Cardiac muscle cell (in vitro differentiated cells and primary cell): ENCODE measurements at places on chromosomes 6 and 20.

- peak; percentile 82 for DNase-seq
These were observed 103.6 kb downstream of the PAX1 start for GRCh38 chr20:21808863-21809664.

GRCh38 chr6:110042670-110043296, 64.7 kb downstream of the GPR6 start:
- no peak for DNase-seq

DNA sequence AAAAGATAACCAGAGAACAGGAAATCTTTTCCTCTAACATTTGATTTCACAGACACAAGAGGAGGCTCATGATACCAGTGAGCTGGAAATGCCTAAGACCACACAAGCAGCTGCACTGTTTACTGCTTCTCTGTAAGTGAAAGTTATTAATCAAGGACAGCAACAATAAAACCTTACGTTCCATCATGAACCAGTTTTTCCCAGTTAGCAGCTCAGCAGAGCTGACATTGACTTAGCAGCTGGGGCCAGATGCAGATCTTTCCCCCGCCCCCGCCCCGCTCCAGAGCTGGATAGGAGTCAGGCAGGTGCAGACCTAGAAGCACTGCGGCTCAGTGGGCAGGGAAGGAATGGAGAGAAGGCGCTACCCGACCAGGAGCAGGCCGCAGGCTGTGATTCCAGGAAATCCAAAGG, 275.2 kb downstream of the GMDS start:
- peak; percentile 46 for DNase-seq

DNA sequence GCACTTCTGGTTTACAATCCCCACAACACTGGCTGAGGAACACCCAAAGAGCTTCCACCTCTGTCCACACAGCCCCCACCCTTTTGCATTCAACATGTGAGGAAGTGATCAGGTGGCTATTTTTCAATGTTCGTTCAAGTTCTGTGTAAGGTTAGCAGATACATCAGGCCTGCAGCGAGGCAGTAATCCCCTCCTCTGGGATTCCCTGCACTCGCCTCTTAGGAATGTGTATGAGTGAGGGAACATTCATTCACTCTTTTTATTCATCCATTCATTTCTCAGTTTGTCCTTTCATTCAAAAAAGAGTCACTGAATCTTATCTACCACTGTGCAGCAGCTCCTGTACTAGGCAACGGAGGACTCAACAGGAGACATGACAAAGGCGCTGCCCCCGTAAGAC, 236.4 kb upstream of the PRDM1 start:
- no peak for DNase-seq

- peak; percentile 94 for DNase-seq
These were observed at the start of gene TTPAL for GRCh38 chr20:44475694-44476560. Gene TTPAL (plus strand): TSS chr20:44475874. CDS start chr20:44480000, 4,126 bp downstream.

- DNase-seq: no peak
These were observed 100.7 kb upstream of the PTPN1 start for GRCh38 chr20:50409495-50409894.

GRCh38 chr6:2940010-2940850, 31.1 kb downstream of the SERPINB6 start:
- DNase-seq: no peak

- DNase-seq: no peak
These were observed 531.0 kb upstream of the AGPAT4 start for GRCh38 chr6:161804838-161805237.

- peak; percentile 78 for DNase-seq
These were observed 1.9 kb upstream of the BMP2 start for GRCh38 chr20:6765469-6766058.

DNA sequence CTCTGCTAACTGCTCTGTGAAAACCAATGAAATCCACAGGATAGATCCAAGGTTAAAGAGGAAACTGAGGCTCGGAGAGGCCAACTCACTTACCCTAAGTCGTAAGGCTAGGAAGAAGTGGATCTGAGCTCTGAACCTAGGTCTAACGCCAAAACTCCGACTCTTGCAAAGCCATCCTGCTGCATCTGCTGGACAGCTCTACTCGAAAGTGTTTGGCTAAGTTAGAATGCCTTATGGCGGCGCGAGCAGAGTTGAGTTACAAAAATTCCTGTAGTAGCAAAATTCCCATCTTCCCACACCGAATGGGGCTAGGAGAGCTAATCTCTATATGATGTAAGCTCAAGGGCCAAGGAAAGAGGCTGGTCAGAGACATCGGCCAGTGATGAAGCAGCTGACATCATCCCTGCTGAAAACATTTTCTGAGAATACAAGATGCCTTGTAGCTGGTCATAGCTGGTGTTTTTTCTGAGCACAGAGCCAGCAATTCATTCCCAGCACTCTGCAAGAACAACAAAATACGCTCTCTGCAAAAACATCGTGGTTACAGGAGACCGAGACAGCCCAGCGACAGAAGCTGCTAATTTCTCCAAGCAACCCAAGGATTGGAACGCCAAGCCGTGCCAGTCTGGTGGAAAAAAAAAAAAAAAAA, 1.8 kb downstream of the SPATA2 start:
- peak; percentile 31 for DNase-seq

DNA sequence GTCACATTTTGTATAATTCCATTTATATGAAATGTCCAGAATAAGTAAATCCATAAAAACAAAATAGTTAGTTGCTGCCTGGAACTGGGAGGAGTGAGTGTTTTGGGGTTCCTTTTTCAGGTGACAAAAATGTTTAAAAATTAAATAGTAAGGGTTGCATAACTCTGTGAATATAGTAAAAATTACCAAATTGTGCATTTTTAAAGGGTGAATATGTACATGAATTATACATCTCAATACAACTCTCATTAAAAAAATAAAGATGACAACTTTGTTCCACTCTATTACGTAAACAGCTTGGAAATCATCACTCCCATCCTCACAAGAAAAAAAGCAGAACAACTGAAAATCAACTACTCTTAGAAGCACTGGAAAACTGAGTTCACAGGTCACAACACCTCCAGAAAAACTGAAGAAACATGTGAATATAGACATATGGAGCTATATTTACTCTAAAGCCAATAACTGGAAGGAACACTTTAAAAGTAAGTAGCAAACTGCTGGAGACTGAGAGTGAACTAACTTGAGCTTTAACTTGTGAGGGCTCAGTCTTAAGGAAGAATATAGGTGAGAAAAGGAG, 40.0 kb downstream of the RANBP9 start:
- DNase-seq: no peak

DNA sequence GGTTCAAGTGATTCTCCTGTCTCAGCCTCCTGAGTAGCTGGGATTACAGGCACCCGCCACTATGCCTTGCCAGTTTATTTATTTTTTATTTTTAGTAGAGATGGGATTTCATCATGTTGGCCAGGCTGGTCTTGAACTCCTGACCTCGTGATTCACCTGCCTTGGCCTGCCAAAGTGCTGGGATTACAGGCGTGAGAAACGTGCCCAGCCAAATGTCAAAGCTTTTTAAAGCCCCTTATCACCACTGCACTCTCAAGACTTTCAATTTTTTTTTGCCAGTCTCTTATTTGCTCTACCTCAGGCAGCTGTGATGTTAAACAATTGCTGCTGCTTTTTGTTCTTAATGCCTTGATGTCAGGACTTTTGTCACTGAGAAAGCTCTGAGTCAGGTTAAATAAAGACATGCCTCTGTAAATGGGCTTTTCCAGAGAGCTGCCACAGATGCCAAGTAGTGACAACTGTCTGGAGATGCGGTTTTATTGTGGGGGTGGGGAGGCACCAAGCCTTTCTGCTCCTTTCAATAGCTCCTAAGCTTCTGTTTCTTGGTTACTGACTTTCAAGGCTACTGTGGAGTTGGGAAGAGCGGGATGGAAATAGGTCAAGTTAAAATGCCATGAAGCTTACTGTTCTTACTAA, 29.2 kb downstream of the RSPH3 start:
- DNase-seq: no peak

- DNase-seq: no peak
These were observed 154.1 kb downstream of the TMEM242 start for GRCh38 chr6:157169226-157169625.

GRCh38 chr20:3733119-3733995, 872 bp downstream of the HSPA12B start:
- no peak for DNase-seq

DNA sequence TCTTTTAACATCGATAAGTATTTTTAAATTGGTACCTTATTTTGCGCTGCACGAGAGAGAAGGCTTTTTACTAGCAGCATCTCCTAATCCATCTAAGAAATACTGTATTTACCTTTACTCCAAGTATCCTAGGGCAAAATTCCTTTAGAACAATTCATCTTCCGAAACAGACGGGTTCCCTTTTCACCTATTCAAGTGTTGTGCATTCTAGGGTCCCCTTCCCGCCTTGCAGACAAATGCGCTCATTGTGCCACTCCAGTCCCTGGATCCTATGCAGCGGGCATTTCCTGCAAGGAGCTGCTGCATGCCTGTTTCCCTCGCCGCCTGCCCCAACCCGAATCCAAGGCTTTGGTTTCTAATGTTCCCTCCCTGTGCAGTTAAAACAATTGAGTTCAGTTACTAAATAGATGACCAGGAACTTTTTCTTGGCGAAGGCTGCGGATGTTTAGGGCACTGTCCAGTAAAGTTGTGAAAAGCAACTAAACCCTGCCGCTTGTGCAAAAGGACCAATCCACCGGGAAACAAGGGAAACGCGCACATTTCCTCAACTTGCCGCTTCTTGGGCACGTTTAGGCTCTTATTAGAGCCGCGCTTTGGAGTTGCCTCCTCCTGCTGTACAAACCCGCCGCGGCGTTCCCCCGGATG, 556 bp upstream of the SCAF8 start:
- DNase-seq: peak; percentile 47

DNA sequence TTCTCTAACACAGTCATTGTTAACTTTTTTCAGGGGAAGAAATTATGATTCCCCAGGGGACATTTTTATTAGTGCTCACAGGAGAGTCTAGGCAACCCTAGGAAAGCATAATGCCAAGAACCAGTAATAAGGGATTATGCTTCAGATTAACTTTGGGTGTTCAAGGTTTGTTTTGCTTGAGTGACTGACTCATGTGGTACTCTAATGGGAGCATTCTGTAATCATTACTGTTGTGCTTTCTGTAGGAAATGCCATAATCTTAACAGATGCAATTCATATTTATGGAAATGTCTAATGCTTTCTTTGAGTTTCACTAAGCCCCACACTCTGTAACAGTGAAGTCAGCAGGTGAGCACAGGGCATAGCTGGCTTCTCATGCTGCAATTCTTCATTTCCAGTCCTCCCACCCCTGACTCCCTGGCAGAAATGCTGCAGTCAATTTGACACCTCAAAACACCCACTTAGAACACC, 263.4 kb upstream of the MAN1A1 start:
- no peak for DNase-seq

DNA sequence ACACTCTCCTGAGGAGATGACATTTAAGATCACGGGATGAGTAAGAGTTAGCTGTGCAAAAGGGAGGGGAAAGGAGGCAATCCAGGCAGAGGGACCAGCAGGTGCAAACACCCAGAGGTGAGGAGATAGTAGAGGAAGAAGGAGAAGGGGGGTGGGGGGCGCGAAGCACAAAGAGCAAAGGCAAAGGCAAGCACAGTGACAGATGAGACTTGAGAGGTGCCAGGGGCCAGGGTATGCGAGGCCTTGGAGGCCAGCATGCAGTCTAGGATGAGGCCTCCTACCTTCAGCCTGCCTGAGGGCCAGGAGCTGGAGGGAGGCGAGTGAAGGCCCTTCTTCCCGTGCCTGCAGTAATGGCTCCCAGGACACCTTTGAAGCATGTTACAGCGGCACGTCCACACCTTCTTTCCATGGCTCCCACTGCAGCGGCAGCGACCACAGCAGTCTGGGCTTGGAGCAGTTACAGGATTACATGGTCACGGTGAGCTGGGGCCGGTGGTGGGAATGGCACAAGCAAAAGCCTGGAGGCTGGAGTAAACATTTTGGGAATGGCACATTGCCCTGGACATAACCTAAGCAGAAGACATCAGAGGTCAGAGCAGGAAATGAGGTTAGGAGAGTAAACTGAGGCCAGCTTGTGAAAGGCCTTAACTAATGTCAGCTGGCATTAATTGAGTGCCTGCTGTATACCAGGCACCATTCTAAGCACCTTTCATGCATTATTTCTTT, 18.6 kb downstream of the CCM2L start:
- peak; percentile 20 for DNase-seq

GRCh38 chr6:150606168-150606591, 6.5 kb downstream of the PLEKHG1 start:
- no peak for DNase-seq

- DNase-seq: no peak
These were observed 11.2 kb downstream of the UST start for GRCh38 chr6:148757944-148758480.

DNA sequence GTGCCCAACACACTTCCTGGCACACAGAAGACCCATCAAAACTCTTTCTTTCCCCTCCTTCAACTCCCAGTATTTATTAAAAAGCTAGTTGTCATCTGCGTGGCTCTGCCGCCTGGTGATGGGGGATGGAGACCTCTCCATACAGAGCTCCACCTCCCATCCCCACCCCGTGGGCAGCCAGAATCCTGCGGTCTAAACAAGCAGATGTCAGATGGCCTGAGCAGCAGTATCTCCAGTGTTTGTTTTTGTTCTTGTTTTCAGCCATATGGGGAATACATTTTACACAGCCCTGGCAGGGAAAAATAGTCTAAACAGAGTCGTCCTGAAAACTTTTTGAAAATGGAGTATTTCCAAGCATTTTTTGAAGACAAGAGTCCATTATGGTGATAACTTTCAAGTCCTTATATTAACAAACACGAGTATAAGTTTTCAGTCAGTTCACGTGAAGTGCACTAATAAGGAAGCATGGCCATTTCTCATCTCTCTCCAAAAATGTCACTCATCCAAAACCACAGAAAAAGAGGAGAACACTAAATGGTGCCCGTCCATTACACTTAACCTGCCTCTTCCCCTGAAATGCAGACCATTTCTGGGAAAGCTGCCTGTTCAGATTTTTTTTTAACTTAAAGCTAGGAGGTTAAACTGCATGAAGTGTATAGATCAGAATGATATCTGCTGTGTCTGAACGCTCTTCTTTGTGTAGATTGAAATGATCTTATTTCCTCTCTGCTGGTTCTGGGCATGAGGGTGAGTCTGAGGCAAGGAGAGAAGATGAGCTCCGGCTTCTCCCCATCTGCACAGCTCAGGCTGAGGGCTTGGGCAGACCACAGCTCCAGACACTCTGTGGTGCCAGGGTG, 91.0 kb downstream of the TCP11 start:
- DNase-seq: no peak

DNA sequence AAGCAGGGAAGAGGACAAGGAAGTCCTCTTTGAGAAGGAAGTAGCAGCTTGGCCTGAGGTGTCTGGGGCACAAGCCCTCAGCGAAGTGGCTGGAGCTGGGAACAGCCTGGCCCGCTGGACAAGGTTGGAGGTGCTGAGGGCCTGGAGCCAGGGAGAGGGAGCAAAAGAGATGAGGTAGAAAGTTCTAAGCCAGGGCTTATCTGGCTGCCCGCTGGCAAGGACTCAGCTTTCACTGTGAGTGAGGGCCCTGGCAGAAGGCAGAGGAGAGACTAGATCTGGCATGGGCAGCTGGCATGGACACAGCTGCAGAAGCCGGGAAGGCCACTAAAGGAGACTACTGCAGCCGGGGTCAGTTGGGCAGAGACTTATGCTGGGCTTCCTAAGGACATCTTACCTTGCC, 21.8 kb upstream of the PCMTD2 start:
- no peak for DNase-seq

- no peak for DNase-seq
These were observed 49.5 kb downstream of the BCAS1 start for GRCh38 chr20:54020868-54021267.

GRCh38 chr20:62621251-62622110, 20.8 kb upstream of the SLCO4A1 start:
- no peak for DNase-seq
